ENCODE measurements at places on chromosomes 7 and 10.
A peak's percentile ranks its signal among the peaks of the same experiment; 100 is the strongest.

DNA sequence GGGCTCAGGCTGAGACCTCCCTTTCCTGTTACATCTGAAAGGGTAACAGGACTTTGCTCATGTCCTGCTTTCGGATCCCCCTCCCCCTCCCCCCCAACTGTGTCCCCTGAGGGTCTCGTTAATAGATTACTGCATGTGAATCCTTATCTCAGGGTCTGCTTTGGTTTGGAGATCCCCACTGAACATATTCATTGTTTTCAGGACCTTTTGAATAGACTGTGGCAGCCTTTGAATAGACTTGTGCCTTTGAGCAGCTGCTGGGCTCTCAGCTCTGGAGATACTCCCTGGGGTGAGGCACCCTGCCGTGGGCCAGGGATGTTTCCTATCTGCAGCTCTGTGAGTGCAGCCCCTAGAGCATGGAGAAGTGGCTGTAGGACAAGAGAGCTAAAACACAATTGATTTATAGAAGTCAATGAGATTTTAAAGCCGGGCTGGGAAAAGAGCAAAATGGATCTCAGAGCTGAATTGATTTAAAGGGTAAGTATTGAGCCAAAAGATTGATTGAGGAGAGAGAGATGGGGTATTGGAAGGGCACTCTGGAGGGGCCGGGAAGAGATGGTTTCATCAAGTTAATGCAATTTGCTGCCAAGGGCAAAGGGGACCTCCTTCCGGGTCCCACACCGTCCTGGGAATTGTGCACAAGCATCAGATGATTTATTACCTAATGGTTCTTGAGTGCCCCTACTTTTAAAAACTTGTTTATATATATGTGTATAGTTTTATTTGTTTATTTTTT lies 9.9 kb downstream of the ARHGAP22 start:
- no peak for DNase-seq

DNA sequence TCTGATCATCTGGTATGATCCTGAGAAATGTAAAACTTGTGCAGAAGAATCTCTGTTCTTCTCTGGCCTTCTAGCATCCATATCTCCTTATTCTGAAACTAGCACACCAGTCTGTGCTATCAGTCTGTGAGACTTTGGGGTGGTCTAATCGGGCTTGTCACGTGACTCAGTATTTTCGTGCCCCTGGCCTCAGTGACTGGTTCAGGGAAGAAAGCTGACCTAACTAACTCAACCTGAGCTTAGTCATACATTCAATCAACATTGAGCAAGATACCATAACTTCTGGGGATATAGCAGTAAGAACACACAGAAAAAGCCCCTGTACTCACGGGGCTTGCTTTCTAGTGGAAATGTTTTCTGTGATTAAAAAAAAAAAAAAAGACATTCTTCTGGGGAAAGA lies 109.3 kb downstream of the DKK1 start:
- no peak for DNase-seq

DNA sequence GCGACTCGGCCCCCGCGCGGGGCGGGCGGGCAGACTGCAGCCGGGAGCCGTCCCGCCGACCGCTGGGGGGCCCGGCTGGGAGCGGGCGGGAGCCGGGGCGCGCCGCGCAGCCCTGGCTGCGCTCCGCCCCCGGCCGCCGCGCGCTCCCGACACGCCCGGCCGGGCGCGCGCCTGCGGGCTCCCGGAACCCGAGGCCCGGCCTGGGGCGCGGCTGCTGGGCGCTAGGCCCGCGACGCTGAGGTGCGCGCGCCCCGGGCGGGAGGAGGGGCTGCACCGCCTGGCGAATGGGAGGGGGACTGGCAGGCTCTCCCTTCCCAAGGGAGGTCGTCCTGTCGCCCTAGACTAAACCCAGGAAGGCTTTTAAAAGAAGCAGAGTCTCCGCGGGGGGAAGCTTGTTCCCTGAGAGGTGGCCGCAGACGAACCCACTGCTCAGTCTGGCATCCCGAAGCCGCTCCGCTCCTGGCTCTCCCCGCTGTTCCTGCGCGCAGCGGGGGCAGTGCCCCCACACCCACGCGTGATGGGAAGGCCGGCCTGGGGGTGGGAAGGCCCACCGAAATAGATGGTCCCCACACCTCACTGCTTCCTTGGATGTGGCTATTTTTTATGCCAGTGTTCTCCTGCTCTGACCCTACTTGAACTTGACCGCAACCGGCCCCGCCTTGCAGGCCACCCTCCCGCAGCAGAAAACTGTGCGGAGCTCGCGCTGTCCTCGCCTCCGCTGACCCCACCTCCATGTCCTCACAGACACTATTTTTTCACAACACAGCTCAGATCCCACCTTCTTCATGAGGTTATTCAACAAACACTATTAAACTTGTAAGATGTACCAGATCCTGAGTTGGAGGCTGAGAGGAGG lies at the start of gene VOPP1:
VOPP1 (minus strand) TSS at position 125 of the 856 bp plus-strand sequence. CDS start 178 bp downstream, outside the sequence.
- peak; percentile 95 for DNase-seq

- no peak for DNase-seq
Observed at GRCh38 chr10:11745045-11745444, 2.9 kb downstream of the ECHDC3 start.

- no peak for DNase-seq
Observed at GRCh38 chr7:149874644-149875028, 867 bp downstream of the ATP6V0E2 start.

- DNase-seq, result no peak
Observed at GRCh38 chr10:89644691-89644966, 413 bp downstream of the PANK1 start.

DNA sequence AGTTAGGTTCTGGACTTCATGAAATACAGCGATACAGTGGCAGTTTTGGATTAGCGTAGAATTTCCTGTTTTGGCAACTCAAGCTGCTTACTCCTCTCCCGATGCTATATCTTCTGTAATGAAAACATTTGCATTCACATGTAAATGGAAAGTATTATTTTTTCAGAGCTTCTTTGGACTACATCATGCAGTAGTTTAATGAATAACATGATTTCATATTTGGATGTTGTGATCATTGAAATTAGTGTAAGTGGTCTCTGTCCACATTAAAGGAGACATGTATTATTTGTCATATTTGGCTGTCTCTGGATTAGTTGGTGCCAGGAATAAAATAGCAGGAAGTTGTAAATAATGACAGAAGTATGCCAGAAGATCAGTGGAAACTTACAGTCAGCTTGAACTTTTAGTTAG lies 331.6 kb downstream of the GFRA1 start:
- no peak for DNase-seq

All from HuH-7.5 (cell line).